Ureter (tissue), 1 donor: ENCODE measurements at places on chromosomes 7 and 10. TPM values are rescaled to one million over a fixed set of nuclear protein-coding genes. Genes with fewer than 3 reads are reported as not detected.
A peak's percentile ranks its signal among the peaks of the same experiment; 100 is the strongest.

GRCh38 chr10:119022846-119023552, 6.5 kb upstream of the NANOS1 start:
- no peak for DNase-seq

- DNase-seq = no peak
These were observed 24.0 kb upstream of the EEPD1 start for GRCh38 chr7:36129048-36129534.

GRCh38 chr7:18927134-18927533, 190.3 kb downstream of the TWIST1 start:
- no peak for DNase-seq

GRCh38 chr7:102883098-102883860, 29.5 kb upstream of the LRRC17 start:
- DNase-seq = no peak

DNA sequence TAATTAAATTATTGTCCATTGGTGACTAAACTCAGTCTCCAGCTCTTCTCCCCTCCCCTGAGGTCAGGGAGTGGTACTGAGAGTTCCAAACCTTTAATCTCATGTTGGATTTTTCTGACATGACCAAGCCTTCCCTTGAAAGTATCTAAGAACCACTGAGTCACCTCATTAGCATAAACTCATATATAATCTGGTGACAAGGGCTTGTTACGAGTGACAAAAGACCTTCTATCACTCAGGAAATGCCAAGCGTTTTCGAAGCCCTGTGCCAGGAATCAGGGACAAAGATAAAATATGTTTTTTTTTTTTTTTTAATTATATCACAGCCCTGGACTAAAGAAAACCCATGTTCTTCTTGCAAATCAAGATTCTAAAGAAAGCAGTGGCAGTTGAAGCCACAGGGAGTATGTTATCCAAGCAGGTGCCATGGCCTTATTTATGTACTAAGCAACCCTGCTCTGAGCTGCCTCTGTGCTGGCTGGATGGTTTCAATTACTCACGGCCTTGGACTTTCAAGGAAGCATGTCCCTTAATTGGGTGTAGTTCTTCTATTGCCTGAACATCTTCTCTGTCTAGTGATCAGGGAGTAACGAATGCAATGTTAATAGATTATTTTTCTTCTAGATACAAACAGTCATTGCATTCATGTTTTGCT, 169.0 kb upstream of the PRKCQ start:
- no peak for DNase-seq

- DNase-seq = no peak
These were observed 1255.5 kb upstream of the PHF14 start for GRCh38 chr7:9718071-9718661.

DNA sequence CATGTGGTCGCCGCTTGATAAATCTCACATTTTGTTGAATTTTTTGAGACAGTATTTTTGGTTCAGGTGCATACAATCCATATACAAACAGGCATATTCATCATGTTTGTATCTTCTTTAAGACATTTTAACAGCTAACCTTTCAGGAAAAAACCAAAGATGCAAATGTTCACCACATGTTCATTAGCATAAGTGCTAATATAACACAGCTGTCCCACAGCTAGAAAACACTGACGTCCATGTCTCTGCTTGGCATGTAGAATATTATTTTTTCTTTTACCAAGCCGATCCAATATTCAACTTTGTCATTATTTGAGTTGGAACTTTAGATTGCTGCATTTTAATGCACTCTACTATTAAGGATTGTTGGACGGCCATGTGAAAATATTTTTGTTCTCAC, 31.2 kb downstream of the BMPER start:
- no peak for DNase-seq

DNA sequence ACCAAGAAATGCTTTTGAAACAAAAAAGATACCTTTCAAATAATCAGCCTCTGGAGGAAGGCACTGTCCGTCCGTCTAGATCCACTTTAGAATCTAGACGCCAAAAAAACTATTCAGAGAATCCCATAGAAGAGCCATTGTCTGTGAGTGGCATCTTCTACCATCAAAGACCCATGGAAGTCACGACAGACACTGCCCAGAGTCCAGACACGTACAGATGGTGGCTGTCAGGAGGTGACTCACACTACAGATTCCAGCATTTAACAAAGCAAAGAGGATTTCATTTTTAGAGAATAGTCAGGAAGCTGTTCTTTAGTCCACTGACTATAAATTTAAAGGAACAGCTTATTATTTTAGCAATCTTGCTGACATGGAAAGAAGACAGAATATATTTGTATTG, 11.7 kb downstream of the C1QL3 start:
- DNase-seq = no peak

- no peak for DNase-seq
These were observed 30.1 kb upstream of the CDHR3 start for GRCh38 chr7:105932835-105933477.

DNA sequence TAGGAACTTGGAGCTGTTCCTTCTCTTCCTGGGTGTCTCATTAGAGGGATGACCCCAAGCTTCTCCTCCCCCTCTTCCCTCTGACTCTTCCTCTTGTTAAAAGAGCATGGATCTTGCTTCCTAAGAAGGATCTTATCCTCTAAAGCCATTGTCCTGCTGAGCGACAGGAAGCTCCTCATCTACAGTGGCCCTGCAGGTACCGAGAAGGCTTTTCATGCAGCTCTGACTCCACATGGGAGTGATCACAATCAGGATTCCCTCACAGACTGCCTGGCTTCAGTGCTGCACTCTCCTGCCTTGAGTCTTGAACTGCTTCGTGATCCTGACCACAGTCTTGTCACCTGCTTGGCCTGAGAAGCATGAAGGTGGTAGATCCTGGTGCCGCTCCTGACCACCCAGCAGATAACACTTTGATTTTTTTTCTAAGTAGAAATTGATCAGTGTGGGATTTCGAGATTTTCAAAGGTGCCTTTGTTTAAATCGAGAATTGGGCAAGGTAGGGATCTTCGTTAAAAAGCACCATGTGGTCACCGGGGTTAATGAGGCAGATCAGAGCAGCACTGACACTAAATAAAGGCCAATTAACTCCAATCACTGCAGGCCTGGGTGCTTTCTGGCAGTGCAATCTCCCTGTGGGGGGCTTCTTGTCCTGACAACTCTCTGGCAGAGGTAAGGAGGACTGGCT, 376.4 kb downstream of the NRG3 start:
- DNase-seq = no peak

DNA sequence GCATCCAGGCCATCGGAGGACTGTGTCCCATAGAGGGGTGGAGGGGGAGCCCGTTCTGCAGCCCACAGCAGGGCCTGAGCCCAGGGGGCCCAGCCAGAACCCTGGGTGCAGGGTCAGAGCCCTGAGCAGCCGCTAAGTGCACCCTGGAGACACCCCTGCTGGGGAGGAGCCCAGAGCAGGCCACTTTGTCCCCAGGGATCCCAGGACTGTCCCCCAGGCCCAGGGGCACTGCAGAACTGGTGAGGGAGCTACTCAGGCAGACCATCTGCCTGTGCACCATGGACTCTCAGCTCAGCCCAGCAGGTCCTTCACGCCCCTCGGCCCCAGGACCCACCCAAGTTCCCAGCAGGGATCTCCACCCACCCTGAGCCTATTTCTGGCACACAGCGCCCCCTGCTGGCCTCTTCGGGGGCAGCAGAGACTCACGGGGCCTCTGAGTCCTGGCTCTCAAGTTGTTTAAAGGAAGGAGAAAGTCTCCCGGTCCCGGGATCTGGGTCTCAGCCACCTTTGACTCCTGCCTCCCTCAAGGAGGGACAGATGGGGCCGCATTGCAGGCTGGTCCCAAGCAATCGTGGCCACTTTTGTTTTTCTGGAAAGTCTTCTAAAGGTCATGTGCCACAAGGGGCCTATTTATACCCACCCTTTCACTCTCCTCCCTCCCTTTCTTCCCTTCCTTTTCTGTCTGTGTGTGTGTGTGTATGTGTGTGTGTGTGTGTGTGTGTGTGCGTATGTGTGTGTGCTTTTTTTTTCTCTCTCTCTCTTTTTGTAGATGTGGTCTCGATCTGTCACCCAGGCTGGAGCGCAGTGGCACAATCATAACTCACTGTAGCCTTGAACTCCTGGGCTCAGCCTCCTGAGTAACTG, 90.3 kb downstream of the MYL10 start:
- DNase-seq = peak; percentile 65

The TDRD1 gene
- total RNA-seq = 0.23 TPM

The STK17A gene
- total RNA-seq = 7.7 TPM

The HOXA3 gene
- 16.0 TPM for total RNA-seq

The FAM3C gene
- total RNA-seq = 64.1 TPM

The DYNC1I1 gene
- total RNA-seq = 14.6 TPM

The TRPV5 gene
- total RNA-seq = not detected
